Hematopoietic multipotent progenitor cell treated with erythropoietin and hydrocortisone succinate and interleukin-3 and kit ligand, for 8 days (in vitro differentiated cells): ENCODE measurements at places on chromosomes 4 and X.

GRCh38 chr4:957581-958313 lies 15.6 kb downstream of the DGKQ start:
- DNase-seq, result no peak

DNA sequence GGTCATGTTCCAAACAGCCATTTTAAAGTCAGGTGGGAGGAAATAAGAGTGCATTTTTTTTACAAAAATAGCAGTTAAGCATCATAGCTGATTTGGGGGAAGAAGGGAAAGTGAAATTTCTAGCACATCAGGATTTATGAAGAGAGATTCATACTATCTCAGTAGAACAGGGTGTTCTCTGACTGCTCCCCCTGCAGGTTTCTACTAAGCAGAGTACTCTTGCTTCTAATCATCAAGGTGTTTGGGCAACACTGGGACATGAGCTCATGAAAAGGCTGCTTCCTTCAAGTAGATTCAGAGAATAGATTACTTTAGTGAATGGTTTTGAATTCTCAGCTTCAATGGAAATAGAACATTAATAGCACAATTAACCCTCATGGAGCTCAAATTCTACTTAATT lies 591.4 kb upstream of the PCDH10 start:
- DNase-seq, result no peak

DNA sequence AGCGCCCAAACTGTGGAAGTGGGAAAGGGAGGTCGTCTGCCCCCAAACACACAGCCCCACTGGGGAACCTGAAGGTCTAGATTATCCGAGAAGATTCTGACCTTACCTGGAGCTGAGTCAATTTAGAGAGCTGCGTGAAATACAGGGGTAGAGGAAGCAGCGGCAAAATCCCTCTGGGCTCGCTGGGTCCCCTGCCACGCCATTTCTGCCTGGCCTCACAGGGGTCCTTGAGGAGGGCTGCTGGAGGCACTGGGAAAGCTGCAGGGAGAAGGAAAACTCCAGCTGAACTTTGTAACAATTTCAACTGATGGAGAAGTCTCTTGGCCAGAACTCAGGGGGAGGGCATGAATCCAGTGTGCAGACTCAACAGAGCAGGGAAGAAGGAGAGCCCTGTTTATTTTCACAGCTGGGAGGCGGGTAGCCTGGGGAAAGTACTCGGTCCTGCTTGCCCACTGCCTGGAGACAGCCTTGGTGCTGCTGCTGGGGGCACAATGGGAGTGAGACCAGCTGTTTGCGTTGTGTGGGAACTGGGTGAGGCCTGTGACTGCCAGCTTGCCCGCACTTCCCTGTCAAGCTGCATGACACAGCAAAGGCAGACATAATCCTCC lies 93.2 kb upstream of the MAPK10 start:
- DNase-seq, result no peak

DNA sequence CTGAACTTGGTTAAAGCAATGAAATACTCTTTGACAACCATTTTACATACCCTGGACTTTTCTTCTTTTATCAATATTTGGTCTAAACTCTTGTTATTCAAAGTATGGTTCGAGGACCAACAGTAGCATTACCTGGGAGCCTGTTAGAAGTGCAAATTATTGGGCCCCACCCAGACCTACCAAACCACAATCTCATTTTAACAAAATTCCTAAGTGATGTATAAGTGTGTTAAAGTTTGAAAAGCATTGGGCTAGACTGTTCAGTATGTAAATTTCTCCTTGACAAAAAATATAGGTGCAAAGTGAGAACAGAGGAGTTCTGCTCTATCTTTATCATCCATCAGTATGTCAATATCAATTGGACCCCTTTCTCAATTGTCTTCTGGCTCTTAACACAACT lies 67.1 kb downstream of the PGRMC1 start:
- no peak for DNase-seq

GRCh38 chr4:114364857-114365256 lies 233.8 kb upstream of the UGT8 start:
- no peak for DNase-seq

DNA sequence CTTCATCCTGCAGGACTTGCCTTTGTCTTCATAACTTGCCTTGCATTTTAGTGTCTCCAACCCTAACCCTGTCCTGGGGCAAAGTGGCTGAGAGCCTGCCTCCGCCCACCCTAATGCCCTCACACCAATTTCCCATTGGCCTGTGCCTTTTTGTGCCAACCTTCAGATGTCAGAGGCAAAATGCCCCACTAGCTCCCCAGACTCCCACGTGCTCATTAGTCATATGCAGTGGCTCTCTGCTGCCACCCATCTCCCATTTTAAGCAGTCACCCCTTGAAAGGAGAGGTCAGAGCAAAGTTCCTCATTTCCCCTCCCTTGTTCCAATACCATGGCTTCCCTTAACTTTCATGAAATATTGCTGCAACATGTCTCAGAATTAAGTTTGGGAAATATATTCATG lies 74.8 kb upstream of the PASD1 start:
- peak; percentile 44 for DNase-seq

DNA sequence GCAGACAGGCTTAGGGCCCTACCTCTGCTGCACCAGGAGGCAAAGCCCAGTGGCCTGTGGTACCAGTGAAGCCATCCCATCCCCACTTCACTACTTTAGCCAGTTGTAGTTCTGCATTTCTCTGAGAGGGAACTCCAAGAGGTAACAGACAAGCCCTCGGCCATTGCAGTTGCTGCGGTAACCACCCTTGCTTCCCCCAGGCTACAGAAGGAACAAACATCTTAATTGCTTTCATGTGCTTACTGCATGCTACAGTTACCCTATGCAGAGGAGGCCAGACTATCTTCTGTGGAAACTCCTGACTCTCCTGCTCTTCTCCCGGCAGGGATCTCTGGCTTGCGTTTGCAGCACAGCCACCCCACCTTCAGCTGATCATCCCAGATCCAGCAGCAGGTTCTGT lies 67.8 kb downstream of the SPIN4 start:
- DNase-seq, result no peak

- no peak for DNase-seq
Observed at GRCh38 chr4:137345597-137345996, 186.7 kb downstream of the PCDH18 start.

GRCh38 chr4:17654701-17655100 lies 40.3 kb downstream of the MED28 start:
- DNase-seq, result no peak

- no peak for DNase-seq
Observed at GRCh38 chrX:150605603-150606002, 37.2 kb downstream of the MTM1 start.

- DNase-seq, result no peak
Observed at GRCh38 chr4:168361365-168362024, 42.9 kb upstream of the DDX60 start.

- DNase-seq, result no peak
Observed at GRCh38 chrX:146448791-146449190, 360.8 kb upstream of the CXorf51B start.

DNA sequence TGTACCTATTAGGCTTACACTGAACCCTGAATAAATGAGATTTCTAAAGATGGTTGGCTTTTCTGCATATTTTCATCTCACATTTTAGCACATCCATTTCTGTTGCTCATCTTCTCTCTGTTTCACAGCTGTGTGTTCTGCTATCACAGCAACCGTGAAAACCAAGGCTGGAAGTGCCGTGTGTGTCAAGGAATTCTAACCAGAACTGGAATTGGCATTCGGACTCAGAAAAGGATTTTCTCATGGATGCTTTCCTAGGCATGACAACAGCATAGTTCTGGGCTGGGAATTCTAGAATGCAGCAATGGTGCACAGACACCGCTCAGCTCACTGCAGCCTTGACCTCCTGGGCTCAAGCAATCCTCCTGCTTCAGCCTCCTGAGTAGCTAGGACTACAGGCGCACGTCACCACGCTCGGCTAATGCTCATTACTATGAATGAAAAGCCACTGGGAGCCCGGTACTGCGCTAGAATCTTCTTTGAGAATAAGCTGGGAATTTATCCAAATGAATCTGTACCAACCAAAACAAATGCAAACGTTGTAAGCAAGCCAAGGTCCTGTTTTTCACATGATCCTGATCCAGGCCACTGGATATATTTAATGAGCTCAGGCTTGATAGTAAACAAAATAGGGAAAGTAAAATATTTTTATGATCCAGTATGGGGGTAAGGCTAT lies 105.2 kb downstream of the RBM47 start:
- DNase-seq, result no peak

DNA sequence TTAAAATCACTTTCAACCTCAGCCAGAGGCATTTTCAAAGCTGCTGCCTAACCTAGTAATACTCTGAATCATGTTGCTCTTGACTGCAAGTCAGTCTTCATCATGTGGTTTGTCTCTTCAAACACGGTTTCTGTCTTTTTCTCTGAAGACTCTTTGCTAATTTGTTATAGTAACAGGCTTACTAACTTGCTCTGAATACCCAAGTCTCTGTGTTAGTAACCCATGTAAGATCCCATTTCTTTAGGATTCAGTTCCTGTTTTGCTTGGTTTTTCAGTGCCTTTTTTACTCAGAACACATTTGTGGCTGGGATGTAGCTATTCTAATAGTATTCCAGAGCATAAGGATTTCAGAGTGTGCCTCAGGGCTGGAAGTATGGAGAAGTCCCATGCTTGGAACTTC lies 1450.6 kb upstream of the IGFBP7 start:
- no peak for DNase-seq

GRCh38 chr4:155667222-155667567 lies 547 bp downstream of the GUCY1A1 start:
- DNase-seq, result peak; percentile 50

- DNase-seq, result no peak
Observed at GRCh38 chr4:13162886-13163285, 321.3 kb downstream of the RAB28 start.

DNA sequence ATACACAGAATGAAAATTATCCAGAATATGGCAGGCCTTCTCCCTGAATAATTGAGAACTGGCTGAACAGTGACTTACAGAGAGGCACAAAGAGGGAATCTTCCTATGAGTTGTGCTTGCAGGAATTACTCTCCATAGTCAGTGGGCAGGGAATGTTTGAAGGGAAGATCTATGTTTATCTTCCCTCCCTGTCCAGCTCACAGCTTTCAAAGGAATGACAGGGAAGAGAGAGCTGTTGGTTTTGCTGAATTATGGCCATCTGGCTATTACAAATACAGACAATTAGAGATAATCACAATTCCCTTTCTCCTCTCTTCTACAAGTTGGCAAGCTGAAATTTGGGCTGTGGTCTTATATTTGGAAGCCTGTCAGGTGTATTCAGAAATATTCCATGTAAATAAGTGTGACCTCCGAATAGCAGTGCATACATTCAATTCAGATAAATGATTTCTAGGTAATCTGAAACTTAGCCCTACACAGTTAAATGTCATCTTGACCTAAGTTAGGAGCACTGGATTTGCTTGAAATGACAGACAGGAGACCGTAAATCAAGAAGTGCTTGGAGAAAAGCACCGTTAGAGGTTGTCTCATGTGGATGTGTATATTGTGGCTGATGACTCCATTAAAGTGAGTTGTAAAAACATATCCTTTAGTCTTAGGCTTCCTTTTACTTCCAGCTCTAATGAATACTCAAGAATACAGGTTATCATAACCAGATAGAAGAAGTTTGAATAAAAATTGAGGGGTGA lies 136.8 kb downstream of the C4orf33 start:
- DNase-seq, result no peak

DNA sequence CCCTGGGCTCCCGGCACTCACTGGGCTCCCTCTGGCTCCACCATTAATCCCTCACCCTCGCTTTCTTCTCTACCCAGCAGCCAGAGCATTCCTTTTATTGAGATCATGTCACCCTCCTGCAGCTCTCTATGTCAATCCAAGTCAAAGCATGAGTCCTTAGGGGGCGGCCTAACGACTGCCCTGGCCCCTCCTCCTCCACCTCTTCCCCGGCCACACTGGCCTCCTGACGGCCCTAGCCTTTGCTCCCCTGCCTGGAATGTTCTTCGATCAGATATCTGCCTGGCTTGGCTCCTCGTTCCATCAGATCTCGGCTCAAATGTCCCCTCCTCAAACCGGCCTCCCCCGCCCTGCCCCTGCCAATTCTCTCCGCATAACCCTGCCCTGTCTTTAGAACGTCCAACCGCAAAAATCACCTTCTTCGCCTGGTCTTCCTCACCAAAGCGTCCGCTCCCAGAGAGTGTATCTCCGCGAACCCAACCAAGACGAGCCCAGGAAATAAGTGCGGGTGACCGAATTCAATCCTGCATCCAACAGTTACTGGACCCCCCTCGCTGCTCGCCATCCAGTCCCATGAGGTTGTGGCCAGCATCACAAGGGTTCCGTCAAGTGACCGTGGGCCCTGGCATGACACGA lies 722 bp upstream of the PNCK start:
- no peak for DNase-seq

GRCh38 chr4:148056879-148057278 lies 325.0 kb downstream of the ARHGAP10 start:
- peak; percentile 91 for DNase-seq

GRCh38 chr4:162865102-162865501 lies 301.6 kb downstream of the NAF1 start:
- DNase-seq, result peak; percentile 9

GRCh38 chr4:184850431-184851199 lies 24.8 kb upstream of the ACSL1 start:
- no peak for DNase-seq

DNA sequence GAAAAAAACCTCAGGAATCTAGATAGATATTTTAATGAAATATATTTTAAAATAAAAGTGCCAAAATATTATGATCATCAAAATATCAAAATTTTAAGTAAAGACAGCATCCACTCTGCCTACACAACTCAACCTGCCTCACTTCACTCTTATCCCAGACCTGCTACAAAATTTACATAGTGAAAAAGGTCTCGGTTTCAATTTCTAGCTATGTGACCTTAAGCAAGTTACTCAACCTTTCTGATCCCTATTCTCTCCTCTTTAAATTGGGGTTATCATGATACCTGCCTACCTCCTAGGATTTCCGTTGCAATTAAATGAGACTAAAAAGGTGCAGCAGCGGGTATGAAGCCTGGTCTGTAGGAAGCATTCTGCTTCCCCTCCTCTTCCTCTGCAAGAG lies 72.9 kb downstream of the FAM114A1 start:
- no peak for DNase-seq

GRCh38 chr4:107497054-107497453 lies 223.0 kb downstream of the PAPSS1 start:
- DNase-seq, result no peak

GRCh38 chr4:39305912-39306677 lies 60.1 kb downstream of the RFC1 start:
- peak; percentile 77 for DNase-seq

DNA sequence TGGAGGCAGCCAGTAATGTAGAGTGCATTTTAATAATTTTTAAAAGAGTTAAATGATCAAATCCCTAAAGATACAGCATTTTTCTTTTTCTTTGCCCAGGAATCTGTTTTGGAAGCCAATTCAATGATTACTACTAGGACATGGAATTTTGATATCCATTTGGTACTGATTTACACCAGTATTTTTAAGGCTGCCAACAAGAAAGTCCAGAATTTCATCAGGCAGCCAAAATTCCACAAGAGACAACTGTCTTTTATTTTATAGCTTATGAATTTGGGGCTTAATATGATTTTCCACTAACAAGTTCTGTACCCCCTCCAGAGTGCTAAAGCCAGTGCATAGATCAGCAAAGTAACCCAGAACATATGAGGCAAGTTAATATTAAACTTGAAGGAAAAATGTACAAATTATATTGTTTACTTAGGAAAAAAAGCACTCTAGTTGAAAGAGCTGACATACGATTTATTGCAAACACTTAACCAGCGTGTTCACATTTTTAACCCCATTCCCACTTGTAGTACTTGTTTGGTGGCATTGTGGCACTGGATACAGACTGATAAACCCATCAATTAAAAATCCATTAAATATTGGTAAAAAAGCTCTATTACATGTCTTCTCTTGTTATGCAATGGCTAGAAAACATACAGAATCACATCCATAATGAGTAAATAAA lies 259.7 kb downstream of the DCHS2 start:
- DNase-seq, result no peak

GRCh38 chr4:133465022-133465421 lies 315.9 kb downstream of the PCDH10 start:
- no peak for DNase-seq
